ENCODE measurements at places on chromosomes 5 and 9.

GRCh38 chr5:134411546-134412266, at the start of gene CDKN2AIPNL:
Gene CDKN2AIPNL, minus strand, starts transcription at chr5:134411881. Its CDS starts 27 bp downstream, at chr5:134411854.
- DNase-seq = peak; percentile 84

- peak; percentile 38 for DNase-seq
Observed at GRCh38 chr9:133113163-133113948, 7.7 kb downstream of the RALGDS start.

GRCh38 chr5:1878050-1878849, 4.5 kb downstream of the IRX4 start:
- no peak for DNase-seq

- DNase-seq = no peak
Observed at GRCh38 chr9:87816036-87816435, 66.6 kb upstream of the SPATA31E1 start.

DNA sequence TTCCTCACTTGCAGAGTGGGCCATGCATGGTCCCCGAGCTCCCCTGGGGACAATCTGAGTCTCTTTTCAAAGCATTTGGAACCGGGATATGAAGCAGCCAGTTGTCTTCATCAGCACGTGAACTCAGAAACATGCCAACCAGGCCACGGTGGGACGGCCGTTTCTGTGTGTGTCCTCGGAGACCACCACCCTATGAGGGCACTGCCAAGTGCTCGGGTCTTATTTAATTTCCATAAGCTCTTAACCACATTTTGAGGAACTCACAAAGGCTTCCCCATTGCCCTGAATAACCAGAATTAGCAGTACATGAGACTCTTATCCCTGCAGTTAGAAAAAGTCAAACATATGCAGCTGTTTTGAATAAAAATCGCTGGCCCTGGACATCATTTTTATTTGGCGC, 60.1 kb downstream of the OTULIN start:
- DNase-seq = no peak

- DNase-seq = no peak
Observed at GRCh38 chr9:121217609-121218292, 16.1 kb upstream of the RAB14 start.

DNA sequence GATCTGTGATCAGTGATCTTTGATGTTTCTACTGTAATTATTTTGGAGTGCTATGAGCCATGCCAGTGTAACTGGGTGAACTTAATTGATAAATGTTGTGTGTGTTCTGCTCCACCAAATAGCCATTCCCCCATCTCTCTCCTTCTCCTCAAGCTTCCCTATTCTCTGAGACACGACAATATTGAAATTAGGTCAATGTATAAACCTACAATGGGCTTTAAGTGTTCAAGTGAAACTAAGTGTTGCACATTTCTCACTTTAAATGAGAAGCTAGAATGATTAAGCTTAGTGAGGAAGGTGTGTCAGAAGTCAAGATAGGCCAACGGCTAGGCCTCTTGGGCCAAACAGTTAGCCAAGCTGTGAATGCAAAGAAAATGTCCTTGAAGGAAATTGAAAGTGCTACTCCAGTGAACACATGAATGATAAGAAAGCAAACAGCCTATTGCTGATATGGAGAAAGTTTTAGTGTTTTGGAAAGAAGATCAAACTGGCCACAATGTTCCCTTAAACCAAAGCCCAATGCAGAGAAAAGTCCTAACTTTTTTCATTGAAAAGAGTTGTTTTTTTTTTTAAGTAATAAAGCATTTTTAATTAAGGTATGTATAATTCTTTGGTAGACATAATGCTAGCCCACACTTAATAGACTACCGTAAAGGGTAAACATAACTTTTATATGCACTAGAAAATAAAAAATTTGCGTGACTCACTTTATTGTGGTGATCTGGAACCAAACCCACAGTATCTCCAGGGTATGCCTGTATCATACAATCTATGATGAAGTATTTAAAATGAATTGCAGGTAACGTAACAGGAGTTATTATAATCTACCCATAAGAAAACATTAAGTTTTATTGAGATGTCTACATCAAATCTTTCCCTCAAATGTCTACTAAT, 42.5 kb upstream of the ALDH1A1 start:
- DNase-seq = no peak

DNA sequence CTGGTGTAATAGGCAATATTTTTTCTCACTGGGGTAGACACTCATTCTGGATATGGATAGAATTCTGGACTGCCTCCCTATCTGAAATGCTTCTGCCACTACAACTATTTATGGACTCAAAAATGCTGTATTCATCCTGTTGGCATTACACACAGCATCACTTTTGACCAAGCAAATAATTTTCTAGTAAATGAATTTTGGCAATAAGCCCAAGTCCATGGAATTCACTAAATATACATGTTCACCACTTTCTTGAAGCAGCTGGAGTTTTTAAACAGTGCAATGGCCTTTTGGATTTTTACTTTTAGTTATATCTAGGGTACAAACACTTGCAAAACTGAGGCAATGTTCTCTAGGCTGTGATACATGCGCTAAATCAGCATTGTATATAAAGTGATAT, 724.9 kb upstream of the EDIL3 start:
- DNase-seq = no peak

DNA sequence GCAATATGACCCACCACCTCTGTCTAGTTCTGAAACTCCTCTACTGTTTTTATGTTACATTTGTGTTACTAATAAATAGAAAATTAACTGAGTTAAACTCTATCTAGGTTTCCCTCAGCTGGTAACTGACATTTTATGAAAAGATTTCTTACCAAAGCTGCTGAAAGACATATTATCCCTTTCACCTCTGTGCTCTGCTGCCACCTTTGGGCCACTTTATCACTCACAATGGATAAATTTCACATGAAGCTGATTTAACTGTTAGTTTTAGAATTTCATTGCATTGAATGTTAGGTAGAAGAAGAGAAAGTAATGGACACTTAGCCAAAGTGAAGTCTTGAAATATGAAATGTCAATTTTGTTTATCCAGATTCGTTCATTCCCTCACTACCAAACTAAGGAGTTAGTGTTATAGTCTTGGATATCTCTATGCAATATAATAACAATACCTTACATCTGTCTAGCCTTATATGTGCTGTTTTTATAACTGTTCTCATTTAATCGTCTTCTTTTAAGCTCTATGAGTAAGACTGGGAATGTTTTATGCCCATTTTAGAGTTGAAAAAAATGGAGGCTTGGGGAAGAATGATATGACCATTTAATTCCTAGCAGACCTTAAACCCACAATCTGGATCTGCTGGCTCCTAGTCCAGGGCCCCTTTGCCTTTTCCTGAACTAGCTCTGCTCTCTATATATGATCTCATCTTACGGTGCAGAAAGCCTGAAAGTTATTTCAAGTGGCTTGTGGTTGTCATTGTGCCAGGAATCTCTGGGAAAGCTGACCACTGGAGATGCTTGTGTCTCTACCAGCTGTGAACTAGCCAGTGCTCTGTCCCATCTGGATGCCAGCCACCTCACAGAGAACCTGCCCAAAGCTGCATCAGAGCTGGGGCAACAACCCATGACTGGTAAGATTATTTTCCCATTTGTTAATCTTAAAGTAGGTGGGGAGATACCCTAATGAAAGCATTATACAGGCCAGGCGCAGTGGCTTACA, 97.1 kb downstream of the GOLPH3 start:
- peak; percentile 35 for DNase-seq

DNA sequence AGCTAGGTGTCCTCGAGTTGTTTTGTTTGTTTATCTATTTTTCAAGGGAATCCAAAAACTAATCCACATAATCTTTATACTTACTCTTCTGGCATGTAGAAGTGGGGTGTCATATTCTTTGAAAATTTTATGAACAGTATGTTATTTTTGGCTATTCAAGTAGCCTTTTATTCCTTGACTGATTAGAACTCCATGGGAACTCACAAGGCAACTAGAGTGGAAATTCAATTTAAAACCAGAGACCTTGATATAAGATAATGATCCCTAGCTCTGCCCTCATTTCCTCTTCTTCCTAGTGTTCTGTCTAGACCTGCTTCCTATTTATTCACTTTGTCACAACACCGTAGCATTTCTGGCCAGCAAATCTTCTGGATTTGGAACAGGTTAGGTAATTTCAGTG, 1123.7 kb upstream of the C9orf72 start:
- DNase-seq = no peak
